ENCODE measurements at places on chromosomes 4 and X.

- no peak for DNase-seq
Observed at GRCh38 chrX:69124108-69124507, 41.1 kb downstream of the PJA1 start.

GRCh38 chr4:92399032-92399431, 95.3 kb downstream of the GRID2 start:
- DNase-seq, result no peak

- no peak for DNase-seq
Observed at GRCh38 chrX:130080791-130081367, 29.4 kb downstream of the ELF4 start.

DNA sequence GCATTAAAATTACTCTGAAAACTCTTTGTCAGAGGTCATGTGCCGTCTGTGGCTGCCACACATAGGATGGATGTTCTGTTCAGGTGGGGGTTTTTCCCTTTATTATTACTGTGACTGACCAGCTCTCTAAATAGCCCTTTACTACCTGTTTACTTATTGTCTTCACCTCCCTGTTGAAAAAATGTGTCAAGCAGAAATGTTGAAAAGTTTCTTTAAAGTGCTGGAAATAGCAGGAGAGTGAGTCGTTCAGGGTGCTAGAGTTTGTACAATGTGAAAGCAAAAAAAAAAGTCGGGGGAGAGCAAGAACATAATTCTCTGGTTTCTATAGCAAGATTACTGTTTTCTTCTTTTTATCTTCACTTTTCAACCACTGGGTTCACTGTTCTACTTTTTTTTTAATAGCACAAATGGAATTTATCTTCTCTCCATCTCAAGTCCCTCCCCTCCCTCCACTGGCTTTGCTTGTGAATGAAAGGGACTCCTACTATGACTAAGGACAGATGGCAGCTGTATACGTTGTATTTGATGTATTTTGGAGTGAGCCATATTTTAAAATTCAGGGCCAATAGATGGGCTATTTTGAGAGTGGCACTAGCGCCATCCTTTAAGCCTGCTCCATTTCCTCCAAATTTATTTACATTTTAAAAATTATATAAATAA, 33.3 kb downstream of the ARX start:
- DNase-seq, result no peak

DNA sequence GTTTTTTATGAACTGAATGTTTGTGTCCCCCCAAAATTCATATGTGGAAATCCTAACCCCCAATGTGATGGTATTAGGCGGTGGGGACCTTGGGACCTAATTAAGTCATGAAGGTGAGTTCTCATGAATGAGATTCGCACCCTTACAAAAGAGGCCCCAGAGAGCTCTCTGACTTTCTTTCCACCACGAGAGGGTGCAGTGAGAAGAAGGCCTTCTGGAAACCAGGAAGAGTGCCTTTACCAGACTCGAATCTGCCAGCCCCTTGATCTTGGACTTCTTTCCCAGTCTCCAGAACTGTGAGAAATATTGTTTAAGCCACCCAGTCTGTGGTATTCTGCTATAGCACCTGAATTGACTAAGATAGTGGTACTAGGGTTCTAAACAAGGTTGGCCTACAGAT, 40.8 kb downstream of the STK26 start:
- DNase-seq, result no peak

DNA sequence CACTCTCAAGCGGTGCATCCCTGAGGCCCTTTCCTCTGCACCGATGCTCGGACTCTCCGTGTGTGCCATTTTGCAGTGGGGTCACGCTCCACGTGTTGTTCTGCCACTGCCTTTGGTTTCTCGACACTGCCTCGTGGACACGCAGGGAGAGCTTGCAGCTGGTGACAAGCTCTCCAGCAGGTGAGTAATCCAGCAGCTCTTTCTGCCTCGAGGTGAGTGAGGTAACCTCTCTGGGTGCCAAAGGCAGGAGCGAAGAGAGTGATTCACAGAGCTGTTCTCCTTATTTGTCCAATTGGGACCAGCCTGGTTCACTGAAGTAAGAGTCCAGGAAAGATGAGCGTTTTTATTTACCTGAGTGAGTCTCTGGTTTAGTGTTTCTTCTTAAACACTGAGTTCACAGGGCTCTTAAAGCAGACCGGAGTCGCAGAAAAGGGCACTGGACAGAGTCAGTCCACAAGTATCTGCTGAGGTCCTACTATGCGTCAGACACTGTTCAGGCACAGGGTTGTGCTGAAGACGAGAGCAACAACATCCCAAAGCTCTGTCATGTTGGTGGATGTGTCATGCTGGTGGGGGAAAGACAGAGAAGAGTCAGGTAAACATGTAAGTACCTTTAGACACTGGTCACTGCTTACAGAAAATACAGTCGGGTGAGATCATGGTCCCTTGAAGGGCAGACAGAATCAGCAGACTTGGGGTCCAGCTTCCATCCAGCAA, 61.8 kb downstream of the FHDC1 start:
- no peak for DNase-seq

DNA sequence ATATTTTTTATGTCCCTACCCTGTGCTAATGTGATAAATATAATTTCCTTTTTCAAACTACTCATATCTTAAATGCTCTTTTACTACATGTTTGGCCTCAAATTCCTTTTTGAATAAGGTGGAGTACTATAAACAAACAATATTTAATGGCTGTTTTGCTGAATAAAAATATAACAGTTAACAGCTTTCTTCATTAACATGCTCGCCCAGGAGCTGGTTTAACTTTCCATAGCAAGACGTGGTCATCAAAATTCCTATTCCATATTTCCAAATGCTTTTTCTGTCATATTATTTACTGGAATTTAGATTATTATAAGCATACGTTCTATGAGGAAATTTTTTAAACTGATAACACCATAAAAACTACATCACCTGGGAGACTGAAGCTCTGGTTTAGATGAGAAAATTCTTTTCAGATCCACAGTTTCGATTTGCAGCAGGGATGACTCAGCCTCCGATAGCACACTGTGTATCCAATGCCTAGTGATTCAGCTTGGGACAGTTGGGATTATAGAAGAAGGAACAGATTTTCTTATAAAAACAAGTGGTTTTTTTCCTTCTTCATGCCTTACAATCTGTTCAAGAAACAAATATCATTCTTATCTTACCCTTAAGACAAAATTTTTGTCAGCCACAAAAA, 129.1 kb downstream of the FBXO8 start:
- no peak for DNase-seq

DNA sequence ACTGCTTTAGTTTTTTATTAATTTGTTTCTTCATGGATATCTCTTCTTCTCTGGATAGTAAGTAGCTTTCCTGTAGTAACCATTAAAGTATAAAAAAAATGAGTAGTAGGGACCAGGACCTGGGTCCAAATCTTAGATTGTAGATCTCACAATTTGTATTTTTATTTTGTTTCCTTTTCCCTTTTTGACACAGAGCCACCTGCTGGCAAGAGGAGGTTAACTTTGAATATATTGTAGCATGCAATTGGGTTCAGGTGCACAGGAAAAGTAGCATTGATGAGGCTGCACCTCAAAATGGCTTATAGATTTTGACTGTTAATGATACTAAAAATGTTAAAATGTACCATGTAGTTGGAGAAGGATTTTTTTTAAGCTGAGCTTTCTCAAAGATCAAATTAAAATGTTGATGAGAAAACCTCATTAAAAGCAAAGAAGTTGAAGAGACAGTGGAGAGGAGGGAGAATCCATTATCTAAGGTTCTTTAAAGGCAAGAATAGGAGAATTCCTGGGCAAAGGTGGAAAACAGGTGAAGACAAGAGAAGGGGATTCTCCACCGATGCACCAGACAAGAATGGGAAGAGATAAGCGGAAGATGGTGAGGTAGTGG, 48.3 kb upstream of the HPGDS start:
- DNase-seq, result no peak

GRCh38 chr4:76694056-76694455, 203.9 kb downstream of the SOWAHB start:
- DNase-seq, result no peak

- DNase-seq, result no peak
Observed at GRCh38 chr4:8345053-8345945, 75.7 kb downstream of the HTRA3 start.

- no peak for DNase-seq
Observed at GRCh38 chr4:149910604-149911350, 95.1 kb upstream of the IQCM start.

DNA sequence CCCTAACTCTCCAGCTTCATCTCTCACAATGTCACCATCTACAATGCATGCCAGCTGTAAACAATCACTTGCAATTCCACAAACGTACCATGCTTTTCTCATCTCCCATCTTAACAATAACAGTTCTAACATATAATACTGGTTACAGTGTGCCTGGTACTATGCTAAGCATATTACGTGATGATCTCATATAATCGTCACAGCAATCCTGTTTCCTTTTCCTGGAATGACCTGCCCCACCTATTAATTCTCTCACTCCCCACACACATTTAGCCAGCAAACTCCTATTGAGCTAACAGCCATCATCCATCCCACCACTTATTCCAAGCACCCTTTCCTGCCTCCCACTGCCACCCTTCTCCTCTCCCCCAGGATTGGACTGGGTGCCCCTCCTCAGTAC, 7.9 kb downstream of the JCHAIN start:
- no peak for DNase-seq

- DNase-seq, result no peak
Observed at GRCh38 chr4:91630054-91630453, 673.7 kb upstream of the GRID2 start.

DNA sequence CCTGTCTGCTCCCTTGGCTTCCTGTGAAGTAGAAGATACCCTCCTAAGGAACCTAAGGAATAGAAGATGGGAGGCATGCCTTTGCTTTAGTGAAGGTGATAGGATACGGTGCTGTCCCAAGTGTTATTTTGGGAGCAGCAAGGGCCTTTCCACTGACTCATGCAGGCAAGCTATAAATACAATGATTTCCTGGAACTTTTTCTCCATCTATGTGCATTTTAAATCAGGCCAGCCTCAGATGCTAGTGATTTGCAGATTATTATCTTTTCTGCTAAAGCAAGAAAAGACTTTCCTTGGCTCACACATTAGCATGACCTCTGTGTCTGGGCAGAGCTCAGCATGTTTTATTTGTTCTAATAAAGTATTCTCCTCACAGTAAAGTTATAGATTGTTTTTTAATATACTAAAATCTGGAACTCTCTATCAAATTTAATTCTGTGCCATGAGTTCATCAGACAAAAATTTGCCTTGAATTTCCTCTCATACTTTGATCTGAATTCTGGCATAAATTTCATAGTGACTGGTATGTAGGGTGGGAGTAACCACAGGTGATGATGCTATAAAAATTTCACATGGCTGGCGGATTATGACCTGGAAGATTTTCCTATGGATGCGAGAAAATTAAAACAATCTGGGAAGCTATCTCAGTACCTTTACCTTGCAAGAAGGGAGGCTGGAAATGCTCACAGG, 131.7 kb downstream of the REPS2 start:
- no peak for DNase-seq

GRCh38 chrX:153646620-153647373, at the start of gene DUSP9:
TSS of gene DUSP9 (plus strand) at chrX:153647203. CDS start at chrX:153647954, 751 bp downstream.
- DNase-seq, result no peak

GRCh38 chr4:119010909-119011606, 122.4 kb downstream of the SYNPO2 start:
- no peak for DNase-seq

DNA sequence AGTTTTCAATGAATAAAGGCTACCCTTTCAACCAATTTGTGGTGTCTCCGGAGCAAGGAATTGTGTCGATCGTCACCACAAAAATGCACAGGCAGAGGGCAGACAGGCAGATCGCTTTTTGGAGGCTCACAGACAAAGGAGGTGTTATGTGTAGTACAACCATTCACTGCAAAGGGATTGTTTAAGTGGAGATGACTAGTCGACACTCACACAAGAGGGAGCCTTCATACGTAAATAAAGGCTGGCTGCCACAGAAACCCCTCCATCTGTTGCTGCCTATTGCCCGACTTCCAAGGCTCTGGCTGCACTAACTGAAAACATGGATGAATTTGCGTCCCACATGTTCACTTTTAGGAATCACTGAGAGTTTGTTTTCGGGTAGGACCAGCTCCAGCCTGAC, 281.1 kb downstream of the NKX6-1 start:
- DNase-seq, result no peak

DNA sequence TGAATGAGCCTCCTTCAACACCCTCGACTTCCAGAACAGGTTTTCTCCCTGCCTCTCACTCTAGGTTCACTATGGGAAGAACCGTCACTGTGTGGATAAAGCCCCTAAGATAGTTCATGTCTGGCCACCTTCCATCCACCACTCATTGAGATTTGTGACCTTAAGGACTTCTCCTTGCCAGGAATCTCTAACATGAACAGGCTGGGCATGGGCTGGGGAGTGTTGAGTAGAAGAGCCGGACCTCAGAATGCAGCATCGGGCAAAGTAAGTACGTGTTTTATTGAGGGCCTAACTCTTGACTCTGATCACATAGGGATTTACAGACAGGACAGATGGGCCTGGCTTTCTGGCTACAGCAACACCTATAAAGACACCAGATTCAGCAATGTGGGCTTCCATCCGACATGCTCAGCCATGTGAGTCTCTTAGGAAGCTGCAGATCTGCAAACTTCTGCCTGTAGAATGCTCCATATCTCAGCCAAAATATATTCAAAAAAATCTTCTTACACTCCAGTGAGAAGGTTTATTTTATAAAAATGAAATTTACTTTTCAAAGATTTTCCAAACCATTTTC, 26.4 kb upstream of the TRIM60 start:
- no peak for DNase-seq

DNA sequence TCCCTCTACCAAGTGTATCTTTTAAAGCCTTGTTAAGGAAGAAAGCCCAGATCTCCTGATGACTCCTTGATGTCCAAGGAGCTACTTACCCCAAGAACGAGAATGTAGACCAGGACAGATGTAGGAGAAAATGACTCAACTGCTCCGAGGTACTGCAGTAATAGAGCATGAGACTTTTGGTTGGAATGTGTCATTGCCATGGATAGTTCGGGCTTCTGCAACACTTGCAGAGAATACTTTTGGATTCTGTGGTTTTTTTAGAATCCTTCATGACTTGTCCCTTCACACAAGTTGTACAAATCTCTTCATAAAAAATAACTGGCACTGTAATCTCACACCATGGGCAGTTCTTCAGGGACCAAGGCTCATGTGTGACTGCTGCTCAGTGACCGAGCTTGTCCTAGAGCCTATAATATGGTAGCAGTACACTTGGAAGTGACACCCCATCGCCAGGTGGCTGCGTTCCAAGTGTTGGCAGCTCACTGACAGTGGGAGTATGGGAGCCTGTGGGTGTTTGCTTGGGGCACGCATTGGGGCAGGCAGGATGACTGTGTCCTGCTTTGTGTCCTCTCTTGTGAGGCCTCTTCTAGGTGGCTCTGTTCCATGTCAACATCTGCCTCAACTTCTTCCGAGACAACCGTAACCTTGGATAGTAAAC, 87.9 kb upstream of the WDR1 start:
- DNase-seq, result peak; percentile 0

DNA sequence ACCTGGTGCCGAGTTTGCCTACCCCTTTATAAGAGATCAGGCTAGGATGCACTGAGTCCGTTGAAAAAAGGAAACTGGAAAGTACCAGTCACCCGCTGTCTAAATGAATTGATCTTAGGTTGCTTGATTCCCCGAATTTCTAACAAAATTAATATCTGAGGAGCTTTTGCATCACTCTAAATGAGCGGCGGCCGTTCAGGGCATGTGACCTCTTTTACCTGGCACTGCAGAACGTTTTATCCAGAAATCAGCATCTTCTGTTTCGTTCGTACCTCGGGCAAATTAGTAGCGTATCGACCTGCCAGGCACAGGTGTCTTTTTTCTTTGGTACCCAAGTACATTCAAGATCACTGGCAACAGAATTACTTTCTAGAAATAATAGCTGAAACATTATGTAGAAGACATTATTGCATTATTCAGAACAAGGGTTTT, 876 bp downstream of the KLHL2 start:
- no peak for DNase-seq

- DNase-seq, result no peak
Observed at GRCh38 chrX:46941341-46941740, 29.1 kb downstream of the JADE3 start.

- DNase-seq, result no peak
Observed at GRCh38 chr4:25172961-25173915, 13.0 kb upstream of the SEPSECS start.
